A549 (cell line): ENCODE measurements at places on chromosomes 4 and X.

- DNase-seq = no peak
Measured at GRCh38 chrX:110001740-110002299, 1.1 kb upstream of the TMEM164 start.

- DNase-seq = no peak
Measured at GRCh38 chrX:149363965-149364364, 141.1 kb downstream of the IDS start.

DNA sequence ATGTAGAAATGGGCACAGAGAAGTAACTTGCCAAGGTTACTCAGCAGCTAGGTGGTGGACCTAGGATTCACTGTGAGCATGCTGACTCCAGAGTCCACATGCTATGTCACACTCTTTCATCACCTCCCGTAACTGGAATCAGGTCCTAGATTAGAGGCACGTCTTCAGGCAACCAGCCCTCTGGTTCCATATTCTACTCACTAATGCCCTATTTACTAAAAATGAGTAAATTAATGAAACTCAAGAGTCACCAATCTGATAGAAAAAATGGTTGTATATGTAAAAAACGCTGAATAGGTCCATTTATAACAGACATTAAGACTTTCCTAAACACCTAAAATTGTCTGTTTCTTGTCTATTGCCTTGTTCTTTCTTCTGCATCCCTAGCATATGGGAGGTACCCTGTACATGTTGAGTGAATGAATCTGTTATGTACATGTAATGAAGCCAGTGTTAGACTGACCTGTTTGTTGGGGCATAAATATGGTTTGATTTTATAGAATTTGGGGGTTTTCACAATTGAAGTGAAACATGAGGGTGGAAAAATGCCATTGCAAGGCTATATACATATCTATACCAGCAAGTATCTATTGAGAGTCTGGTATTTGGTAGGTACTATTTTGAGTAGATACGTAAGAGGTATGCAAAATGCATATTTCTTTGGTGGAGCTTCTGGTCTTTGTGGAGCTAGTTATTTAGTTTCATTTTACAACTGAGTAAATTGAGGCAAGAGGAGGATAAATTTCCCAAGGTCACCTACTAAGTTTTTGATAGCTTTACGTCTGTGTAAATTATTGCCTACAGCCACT, 7.5 kb upstream of the RUFY3 start:
- no peak for DNase-seq

DNA sequence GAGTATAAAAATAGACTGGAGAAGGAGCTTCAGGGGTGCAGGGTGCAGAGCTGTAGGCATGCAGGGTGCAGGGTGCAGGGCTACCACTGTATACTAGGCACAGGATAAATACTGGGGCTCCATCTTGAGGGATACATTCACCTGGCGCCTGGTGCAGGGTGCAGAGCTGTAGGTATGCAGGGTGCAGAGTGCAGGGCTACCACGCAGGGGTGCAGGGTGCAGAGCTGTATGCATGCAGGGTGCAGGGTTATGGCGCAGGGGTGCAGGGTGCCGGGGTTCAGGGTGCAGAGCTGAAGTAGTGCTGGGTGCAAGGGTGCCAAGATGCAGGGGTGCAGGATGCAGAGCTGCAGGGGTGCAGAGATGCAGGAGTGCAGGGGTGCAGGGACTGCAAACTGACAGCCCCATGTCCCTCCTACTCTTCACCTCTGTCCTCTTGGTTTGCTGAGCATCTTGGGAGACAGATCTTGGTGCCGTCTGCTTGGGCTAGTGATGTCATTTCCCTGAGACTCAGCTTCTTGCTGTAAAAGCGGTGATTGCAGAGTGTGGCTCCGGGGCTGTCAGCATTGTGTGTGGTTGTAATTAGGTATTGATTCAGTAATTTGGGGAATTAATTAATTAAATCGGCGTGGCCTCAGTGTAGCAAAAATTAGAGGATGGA, 91.2 kb downstream of the ADRA2C start:
- DNase-seq = no peak

GRCh38 chr4:7167706-7168105, 24.6 kb upstream of the SORCS2 start:
- no peak for DNase-seq

DNA sequence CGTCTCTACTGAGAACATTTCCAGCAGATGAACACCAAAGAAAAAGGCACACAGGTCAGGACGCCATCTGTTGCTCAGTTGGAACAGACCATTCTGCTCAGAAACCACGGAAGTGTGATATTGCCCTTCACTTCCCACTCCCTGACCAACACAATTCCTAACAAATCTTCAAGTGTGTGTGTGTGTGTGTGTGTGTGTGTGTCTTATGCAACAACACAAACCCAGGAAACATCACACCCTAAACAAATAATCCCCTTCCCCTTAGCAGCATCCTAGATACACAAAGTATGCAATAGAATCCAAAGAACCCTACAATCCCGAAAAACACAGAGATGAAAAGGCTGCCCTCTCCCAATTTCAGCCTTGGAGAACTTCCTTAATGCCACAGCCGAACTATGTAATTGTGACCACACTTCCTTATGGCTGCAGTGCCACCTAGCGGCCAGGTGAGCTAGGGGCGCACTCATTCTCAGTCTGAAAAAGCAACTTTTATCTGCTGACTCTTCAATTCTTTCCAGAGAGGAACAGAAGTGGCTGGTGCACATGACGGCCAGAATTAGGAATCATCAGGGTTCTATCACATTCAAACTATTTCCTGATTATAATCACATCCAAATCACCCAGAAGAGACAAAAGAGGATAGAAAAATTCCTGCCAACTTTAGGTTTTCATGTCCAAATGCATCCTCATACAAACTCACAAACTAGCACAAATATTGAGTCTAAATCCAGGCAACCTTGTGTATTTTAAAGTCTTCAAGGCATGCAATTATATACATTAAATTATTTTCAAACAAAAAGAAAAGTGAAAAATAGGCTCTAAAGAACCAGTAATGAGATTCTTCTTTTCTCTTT, 164.9 kb downstream of the DHX15 start:
- peak; percentile 49 for DNase-seq

DNA sequence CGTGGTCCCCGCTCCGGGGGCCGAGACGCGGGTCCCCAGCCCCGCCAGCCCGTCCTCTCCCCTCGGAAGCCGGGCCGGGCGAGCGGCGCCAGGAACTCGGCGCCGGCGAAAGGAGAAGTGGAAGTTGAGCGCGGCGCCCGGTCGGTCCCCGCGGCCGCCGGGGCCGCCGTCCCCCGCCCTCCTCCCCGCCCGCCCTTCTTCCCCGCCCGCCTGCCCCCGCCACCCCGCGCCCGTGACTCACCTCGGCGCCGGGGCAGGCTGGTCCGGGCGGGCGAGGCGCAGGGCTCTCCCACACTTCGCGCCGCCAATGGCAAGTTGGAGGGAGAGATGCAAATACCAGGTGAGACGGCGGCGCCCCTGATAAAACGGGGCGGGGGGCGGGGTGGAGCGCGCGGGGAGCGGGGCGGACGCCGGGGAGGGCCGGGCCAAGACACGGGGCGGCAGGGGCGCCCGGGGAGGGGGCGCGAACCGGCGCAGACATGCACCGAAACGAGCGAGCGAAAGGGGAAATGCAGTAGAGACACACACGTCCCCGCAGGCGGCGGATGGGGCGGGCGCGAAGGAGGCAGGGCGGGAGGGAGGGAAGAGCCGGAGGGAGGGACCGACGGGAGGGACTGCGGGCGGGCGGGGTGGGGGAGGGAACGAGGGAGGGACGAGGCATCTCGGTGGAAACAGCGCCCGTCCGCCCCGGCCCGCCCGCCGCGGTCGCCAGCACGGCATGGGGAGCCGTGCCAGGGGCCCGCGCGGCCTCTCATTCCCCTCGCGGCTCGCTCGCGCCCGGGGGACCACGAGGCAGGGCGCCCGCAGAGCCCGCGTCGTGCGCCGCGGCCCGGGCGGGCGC, at the start of gene ELF4:
Gene ELF4 (minus strand): TSS at position 119 of the 841 bp plus-strand sequence. CDS start 29,167 bp downstream, outside the sequence.
- DNase-seq = peak; percentile 70

- no peak for DNase-seq
Measured at GRCh38 chrX:9233141-9233540, 199.2 kb upstream of the FAM9B start.

- DNase-seq = no peak
Measured at GRCh38 chrX:118468122-118468521, 27.5 kb upstream of the DOCK11 start.

DNA sequence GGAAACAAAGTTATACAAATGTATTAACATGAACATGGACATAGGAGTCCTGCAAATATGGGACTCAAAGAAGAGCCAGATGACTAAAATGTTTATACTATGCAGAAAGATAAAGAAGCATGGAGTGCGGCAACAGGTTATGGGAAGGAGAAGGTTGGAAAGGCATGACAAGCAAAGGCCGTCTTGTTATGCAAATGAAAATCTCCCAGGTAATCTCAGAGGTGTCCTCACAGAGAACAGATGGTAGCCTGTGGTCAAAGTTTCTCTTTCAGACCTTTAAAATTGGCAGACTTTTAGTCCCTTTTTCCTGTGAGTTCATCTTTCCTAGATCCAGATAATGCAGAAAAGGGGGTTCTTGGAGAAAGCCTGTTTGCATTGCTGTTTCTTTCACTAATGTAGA, 116.4 kb upstream of the BEND4 start:
- no peak for DNase-seq

- DNase-seq = peak; percentile 78
Measured at GRCh38 chr4:138204507-138204906, 37.6 kb downstream of the SLC7A11 start.
